Muscle of back (tissue), 13 donors: ENCODE measurements at places on chromosomes 3 and 15. TPM values are rescaled to one million over a fixed set of nuclear protein-coding genes. Genes with fewer than 3 reads are reported as not detected.

Gene CCR4
- polyA plus RNA-seq, result 0.47 TPM

Gene NANOGP8
- not detected for polyA plus RNA-seq

Gene SLC12A1
- 0.10 TPM for polyA plus RNA-seq

DNA sequence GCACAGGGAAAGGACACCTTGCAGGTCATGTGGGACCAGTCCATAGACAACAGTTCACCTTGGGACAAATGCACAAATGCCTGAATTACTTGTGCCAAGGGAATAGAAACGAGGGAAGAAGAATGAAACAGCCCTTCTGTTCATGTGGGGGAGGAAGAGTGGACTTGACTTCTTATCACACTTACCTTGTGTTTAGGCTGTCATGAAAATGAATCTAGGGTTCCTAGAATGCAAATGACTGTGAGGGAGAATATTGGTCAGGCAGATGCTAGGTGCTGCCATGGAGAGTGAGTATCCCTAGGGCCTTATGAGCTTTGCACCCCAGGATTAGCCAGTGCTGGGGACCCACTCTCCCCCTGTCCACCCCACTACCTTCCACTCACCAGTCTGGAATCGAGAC, 11.0 kb upstream of the PRKAR2A start:
- no peak for DNase-seq

DNA sequence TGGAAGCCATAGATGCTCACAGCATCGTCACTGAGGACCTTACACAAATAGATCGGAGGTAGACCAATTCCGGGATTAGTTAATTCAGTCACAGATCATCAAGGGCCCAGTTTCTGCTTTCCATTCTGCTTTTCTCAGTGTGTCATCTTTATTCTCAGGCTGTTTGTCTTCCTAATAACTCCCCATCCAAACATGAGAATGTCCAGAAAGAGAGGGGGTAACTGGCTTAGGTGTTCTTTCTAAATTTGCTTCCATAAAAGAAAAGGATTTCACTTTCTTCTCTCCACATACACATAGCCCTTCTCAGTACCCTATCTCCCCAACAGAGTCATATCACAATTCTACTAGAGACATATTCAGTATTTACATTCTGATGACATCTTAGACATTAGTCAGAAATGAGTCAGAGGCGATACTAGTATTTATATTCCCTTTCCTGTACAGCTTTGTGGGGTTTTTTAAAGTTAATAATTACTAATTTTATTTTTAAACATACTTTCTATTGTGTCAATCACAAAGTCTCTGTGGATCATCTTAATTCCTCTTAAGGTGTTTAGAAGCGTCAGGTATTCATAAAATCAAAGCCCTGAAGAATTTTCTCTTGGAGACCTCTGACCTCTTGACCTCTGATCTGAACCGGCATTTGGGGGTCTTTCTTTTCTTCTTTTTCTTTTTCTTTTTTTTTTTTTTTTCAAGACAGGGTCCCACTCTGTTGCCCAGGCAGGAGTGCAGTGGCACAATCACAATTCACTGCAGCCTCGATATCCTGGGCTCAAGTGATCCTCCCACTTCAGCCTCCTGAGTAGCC, 24.3 kb upstream of the IL12A start:
- DNase-seq, result no peak
